ENCODE measurements at places on chromosomes 13 and 19. TPM values are rescaled to one million over a fixed set of nuclear protein-coding genes. Genes with fewer than 3 reads are reported as not detected.

- H3K27me3 ChIP-seq = no peaks in the 10 kb centered on the region
- no peaks in the 10 kb centered on the region for H3K4me1 ChIP-seq
- H3K27ac ChIP-seq = no peak overlapping the region
- H3K4me3 ChIP-seq = no peak overlapping the region
- H3K36me3 ChIP-seq = peaks cover 86% of the 10 kb centered on the region
Observed at GRCh38 chr19:36707134-36707533, 19.7 kb downstream of the ZNF567 start.

DNA sequence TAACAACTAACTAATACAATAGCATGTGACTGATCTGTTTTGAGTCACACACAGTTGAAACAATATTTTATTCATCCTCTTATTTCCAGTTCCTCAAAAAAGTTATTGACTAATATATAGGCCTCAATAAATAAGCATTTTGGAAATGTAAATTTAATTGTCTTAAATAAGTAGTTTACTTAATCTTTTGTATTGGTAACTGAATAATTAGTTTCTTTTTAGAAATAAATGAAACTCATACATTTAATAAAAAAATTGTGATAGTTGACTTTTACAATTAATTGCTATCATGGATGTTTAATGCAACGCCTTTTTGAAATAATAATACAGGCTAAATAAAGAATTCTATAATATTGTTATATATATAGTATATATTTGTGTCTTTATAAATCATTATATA is 500.8 kb upstream of the PCDH20 start:
- H3K36me3 ChIP-seq = no peaks in the 10 kb centered on the region
- H3K4me3 ChIP-seq = no peak overlapping the region
- no peaks in the 10 kb centered on the region for H3K4me1 ChIP-seq
- DNase-seq = no peak
- H3K27me3 ChIP-seq = no peaks in the 10 kb centered on the region

DNA sequence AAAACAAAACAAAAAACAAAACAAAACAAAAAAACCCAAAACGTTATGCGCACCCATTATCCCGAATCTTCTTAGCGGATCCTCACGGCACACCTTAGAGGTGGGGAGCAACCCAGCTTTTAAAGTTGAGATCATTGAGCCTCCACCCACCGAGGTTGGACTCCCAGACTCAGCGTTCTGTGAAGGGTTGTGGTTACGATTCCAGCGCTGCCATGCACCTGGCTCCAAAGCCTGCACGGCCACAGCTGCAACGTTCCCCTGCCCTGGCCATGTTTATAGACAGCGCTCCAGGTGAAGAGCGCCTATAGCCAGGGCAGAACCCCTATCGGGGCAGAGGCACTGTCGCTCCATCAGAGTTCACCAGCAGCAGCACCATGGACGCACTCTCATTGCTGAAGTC is 18.7 kb upstream of the LILRA2 start:
- H3K27me3 ChIP-seq = peaks cover 23% of the 10 kb centered on the region
- no peak overlapping the region for H3K27ac ChIP-seq
- no peaks in the 10 kb centered on the region for H3K36me3 ChIP-seq

DNA sequence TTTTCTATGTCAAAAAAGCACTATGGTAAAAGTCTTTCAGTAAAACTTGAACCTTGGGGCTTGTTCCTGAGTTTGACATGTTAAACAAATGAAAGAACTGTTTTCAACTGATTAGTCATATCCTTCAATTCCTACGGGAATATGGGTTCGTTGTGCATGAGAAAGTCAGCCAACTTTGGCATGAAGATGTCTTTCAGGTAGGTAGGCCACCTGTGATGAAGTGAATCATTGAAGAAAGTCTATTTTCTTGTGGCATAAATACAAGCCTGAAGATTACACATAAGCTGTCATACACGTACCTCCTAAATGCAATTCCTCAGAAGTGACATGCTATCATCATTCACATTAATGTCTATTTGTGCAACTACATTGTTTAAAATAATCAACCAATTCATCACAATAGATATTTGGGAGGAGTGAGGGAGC is 513.0 kb downstream of the IRS2 start:
- H3K4me3 ChIP-seq = no peak overlapping the region
- no peak overlapping the region for H3K27ac ChIP-seq
- no peaks in the 10 kb centered on the region for H3K36me3 ChIP-seq

DNA sequence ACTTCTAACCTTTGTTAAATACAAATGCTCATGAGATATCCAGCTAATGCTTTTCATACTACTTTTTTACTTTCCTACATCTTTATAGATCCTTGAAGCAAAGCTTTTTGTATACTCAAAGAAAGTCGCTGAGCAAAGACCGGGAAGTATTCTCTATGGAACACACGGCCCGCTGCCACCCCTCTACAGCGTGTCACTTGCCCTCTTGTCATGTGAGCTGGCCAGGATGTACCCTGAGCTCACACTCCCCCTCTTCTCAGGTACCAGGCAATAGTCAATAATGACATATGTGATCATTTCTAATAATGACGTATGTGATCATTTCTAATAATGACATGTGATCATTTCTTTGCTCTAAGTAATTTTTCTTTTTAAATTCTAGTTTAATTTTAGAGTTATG is 112.9 kb downstream of the ZAR1L start:
- no peak for DNase-seq
- H3K27me3 ChIP-seq = no peaks in the 10 kb centered on the region
- H3K27ac ChIP-seq = no peak overlapping the region
- no peaks in the 10 kb centered on the region for H3K4me1 ChIP-seq
- H3K4me3 ChIP-seq = no peak overlapping the region
- no peaks in the 10 kb centered on the region for H3K36me3 ChIP-seq

DNA sequence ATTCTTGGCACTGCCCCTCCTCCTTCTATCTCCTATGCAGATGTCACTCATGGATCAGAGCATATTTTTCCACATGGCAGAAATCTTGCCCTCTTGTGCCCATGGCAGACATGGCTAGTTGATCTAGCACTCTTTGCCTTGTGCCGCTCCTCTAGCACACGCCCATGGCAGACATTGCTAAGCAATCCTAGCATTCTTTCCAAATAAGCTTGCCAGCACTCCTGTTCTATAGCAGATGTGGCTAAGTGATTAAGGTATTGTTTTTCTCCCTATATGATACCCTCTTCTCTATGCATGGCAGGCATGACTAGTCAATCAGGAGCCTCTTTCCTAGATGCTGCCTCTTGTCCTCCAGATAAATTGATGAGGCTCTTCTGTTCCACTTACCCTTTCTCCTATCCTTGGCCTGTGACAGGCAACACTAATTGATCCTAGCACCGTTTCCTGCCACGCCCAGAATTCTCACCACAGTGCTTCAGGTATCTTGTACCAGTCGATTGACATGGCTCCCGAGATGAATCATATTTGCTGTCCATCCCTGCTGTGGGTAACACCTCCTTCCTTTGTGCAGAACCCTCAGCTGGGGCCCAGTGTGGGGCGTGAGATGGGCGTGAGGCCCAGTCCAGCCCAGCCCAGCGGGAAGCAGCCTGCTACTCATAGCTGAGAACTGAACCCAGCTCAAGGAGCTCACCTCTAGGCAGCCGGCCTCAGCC is 26.9 kb downstream of the TMED1 start:
- no peak overlapping the region for H3K27ac ChIP-seq
- no peak overlapping the region for H3K4me3 ChIP-seq
- H3K27me3 ChIP-seq = no peaks in the 10 kb centered on the region
- no peaks in the 10 kb centered on the region for H3K4me1 ChIP-seq
- no peak for DNase-seq
- peaks cover 56% of the 10 kb centered on the region for H3K36me3 ChIP-seq

GRCh38 chr13:94414708-94415107 is 64.8 kb downstream of the DCT start:
- peaks cover 14% of the 10 kb centered on the region for H3K4me1 ChIP-seq
- no peak overlapping the region for H3K4me3 ChIP-seq
- no peaks in the 10 kb centered on the region for H3K36me3 ChIP-seq
- H3K27me3 ChIP-seq = peaks cover 14% of the 10 kb centered on the region
- no peak for DNase-seq
- no peak overlapping the region for H3K27ac ChIP-seq

DNA sequence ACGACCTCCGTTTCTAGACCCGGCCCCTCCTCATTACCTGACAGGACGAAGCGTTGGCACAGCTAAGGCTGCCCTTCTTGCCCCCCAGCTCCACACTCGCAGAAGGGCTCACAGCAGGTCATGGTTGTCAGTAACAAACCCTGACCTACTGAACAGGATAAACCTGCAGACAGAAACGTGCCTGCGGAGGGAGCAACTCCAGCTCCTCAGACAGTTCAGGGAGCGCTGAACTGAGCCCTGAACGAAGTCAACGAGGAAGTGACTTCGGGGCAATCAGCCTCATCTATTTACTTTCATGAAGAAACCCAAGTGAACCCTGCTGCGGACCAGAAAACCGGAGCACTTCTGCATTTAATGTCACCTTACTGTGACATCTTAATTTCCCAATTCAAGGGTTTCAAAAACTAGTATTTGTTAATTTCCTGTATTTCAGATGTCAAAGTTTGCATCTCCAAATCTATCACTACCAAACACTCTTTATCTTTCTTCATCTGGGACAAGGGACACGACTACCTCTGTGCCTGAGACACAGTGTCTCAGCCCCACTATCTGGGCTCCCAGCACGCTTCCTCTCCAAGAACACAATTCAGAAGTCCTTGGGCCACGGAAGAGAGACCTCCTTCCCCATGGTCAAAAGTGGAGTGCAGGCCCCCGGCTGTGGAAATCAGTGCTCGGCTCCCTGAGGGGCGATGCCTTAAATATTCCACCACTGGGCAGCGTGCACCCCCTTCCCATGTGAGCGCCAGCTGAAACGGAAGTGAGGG is 40.2 kb downstream of the CARS2 start:
- no peaks in the 10 kb centered on the region for H3K27me3 ChIP-seq
- peaks cover 85% of the 10 kb centered on the region for H3K36me3 ChIP-seq
- peak overlapping the region; percentile 80 for H3K27ac ChIP-seq
- peaks cover 69% of the 10 kb centered on the region for H3K4me1 ChIP-seq

- H3K27me3 ChIP-seq = no peaks in the 10 kb centered on the region
- peak overlapping the region; percentile 57 for H3K27ac ChIP-seq
- H3K36me3 ChIP-seq = no peaks in the 10 kb centered on the region
- peak overlapping the region; percentile 64 for H3K4me3 ChIP-seq
- H3K4me1 ChIP-seq = peaks cover 27% of the 10 kb centered on the region
Observed at GRCh38 chr13:75762076-75762937, 126.2 kb downstream of the LMO7 start.

GRCh38 chr13:55432814-55433213 is 1707.9 kb upstream of the PRR20A start:
- H3K27me3 ChIP-seq = no peaks in the 10 kb centered on the region
- H3K36me3 ChIP-seq = no peaks in the 10 kb centered on the region
- no peaks in the 10 kb centered on the region for H3K4me1 ChIP-seq

GRCh38 chr13:26558074-26558805 is 757 bp downstream of the WASF3 start:
- no peaks in the 10 kb centered on the region for H3K36me3 ChIP-seq
- peaks cover 14% of the 10 kb centered on the region for H3K4me1 ChIP-seq
- DNase-seq = no peak
- no peak overlapping the region for H3K27ac ChIP-seq
- peak overlapping the region; percentile 69 for H3K4me3 ChIP-seq

ZNF829 gene
- 7.6 TPM for total RNA-seq

BIVM gene
- 6.4 TPM for total RNA-seq

ERF gene
- 47.9 TPM for total RNA-seq

KIRREL2 gene
- total RNA-seq = not detected

CGB7 gene
- not detected for total RNA-seq

Measured in activated B cell treated with CpG ODN at 0.5 μM for 24 hours (primary cell).